AG04450 (cell line): ENCODE measurements at places on chromosomes 11 and 22.

DNA sequence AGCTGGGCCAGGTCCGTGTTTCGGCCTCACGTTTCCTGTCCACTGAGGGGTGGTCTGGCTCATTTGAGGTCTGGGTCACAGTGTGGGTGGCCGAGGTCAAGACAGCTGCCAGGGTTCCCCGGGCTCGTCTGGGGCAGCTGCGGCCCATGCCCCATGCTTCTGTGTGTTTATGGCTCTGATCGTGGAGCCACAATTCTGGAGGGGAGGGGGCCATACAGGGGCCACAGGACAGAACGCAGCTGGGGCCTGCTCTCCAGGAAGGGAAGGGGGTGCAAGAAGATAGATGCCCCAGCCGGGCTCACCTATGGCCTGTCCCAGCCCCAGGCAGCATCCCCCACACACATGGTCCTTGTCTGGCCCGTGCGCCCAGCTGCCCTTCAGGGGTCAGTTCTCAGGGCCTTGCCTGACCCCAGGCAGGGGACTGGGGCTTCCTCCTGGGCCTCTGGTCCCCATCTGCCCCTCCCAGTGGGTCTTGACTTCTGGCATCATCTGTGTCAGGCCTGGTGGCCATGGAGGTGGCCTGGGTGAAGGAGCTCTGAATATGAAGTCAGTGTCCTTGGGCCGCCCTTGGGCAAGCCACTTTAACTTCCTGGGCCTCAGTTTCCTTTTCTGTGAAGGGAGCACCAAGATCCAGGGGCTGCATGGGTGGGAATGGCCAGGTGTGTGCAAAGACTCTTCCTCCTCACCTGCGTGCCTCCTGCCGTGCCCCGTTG lies 8.4 kb downstream of the TSPAN32 start:
- no peak for DNase-seq

DNA sequence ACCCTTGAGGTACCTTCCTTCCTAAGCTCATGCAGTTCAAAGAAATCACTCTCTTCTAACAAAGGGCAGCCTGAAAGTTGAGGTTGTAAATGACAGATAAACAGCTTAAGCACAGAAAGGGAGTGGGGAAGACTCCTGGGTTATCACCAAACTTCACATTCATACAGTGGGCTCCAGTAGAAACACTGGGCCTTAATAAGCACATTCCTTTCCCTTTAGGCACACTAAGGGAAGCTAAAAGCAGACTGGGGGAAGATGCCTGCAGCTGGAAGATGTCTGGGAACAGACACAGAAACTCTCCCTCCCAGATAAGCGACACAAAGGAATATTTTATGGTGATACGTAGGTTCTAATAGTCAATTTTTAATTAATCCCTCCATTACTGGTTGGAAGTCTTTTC lies 350.3 kb upstream of the MPPED2 start:
- no peak for DNase-seq

DNA sequence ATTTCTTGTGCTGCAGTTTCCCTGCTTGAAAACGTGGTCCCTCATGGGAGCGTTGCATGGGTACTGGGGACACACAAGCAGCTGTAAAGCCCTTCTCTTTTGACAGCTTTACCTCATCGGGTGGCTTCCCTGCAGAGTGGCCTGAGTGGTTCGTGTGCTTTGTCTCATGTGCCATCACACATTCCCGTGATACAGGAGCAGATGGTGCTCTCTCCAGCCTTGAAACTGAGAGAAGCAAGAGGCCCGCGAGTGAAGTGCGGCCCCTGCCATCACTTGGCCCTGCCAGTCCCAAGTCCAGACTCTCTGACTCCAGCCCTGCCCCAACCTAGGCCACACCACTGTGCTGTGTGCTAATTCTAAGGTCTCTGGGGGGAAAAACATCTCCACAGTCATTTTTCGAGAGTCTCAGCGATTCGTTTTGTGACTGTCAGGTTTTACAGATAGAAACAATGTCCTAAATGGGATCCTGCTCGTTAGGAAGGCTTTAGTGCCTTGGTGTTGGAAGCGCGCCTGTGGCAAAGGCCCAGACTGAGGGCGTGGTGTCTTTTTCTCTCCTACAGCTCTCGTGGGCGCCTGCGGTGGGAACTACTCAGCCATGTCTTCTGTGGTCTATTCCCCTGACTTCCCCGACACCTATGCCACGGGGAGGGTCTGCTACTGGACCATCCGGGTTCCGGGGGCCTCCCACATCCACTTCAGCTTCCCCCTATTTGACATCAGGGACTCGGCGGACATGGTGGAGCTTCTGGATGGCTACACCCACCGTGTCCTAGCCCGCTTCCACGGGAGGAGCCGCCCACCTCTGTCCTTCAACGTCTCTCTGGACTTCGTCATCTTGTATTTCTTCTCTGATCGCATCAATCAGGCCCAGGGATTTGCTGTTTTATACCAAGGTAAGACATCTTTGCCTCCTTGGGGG lies 64.2 kb downstream of the KREMEN1 start:
- DNase-seq = no peak

DNA sequence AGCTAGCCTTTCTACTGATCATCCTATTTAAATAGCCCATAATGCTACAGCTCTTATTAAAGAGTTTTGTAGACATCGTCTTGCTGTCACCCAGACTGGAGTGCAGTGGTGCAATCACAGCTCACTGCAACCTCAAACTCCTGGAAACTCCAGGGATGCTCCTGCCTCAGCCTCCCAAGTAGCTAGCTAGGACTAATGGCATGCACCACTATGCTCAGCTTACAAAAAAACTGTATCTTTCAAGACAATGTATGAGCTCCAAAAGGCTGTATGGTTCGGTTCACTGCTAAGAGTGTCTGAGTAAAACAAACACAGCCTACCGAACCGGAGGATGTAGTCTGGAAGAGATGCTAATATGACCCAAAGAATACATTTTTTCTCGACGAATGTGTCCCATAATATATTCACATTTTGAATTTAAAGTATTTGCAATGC lies 2.6 kb downstream of the TAF1D start:
- DNase-seq = no peak

DNA sequence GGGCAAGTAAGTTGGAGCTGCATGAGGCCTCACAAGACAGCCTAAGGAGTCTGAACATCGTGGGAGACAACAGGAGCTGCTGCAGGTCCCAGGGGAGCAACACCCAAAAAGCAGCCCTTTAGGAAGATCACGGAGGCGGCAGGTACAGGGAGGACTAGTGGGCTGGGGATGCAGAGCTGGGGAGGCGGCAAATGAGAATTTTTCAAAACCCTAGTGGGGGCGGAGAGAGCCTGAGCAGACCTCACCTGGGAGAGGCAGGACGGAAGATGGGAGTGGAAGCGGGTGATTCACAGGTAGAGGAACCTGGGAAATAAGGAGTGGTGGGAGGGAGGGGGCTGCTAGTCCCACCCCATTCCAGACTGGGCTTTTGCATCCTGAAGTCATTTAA lies 42.1 kb downstream of the DKK3 start:
- DNase-seq = no peak

- no peak for DNase-seq
Observed at GRCh38 chr22:42841444-42841843, 15.6 kb downstream of the ARFGAP3 start.

DNA sequence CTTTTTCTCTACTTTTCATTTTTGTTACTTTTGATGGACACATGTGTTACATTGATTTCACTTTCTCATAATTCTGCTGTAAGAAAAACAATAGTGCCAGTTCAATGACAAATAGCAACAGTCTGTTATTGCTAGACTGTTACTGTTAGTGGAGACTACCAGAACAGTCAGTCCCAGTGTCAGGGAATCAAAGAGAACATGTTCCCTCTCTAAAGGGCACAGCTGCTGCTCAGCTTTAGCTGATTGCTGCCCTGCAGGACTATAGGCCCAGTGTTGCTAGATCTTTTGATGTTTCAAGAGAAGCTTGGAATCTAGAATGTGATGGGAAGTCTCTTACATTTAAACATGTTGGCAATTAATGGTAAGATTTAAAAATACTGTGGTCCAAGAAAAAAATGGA lies 3.4 kb downstream of the BIRC3 start:
- DNase-seq = no peak

DNA sequence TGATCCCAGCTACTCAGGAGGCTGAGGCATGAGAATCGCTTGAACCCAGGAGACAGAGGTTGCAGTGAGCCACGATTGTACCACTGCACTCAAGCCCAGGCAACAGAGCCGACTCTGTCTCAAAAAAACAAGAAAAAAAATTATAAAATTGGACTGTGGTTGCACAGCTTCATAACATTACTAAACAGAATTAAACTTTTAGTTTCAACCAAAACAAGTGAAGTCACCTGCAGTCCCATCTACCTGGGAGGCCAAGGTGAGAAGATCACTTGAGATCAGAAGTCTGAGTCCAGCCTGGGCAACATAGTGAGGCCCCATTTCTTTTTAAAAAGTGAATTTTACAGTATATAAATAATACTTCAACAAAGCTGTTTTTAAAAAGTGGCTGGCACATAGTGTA lies 47.8 kb upstream of the CD5 start:
- no peak for DNase-seq

GRCh38 chr11:102802341-102802740 lies 4.4 kb upstream of the MMP1 start:
- DNase-seq = peak; percentile 80

- DNase-seq = no peak
Observed at GRCh38 chr11:113668255-113668654, 37.9 kb downstream of the TMPRSS5 start.

DNA sequence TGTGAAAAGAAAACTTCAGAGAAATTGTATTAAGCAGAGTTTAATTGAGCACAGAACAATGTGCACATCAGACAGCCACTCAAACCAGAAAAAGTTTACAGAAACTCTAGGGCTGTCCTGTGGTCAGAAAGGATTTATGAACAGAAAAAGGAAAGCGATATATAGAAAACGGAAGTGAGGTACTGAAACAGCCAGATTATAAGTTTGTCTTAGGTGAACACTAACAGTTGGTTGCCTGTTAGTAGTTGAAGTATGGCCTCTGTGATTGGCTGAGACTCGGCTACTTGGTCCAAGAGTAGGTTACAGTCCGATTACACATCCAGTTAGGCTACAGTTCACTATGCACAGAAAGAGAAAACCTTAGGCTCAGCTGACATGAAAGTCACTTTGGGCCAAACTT lies 1232.5 kb upstream of the RAG2 start:
- no peak for DNase-seq

GRCh38 chr11:1299621-1300020 lies 9.8 kb downstream of the TOLLIP start:
- no peak for DNase-seq

DNA sequence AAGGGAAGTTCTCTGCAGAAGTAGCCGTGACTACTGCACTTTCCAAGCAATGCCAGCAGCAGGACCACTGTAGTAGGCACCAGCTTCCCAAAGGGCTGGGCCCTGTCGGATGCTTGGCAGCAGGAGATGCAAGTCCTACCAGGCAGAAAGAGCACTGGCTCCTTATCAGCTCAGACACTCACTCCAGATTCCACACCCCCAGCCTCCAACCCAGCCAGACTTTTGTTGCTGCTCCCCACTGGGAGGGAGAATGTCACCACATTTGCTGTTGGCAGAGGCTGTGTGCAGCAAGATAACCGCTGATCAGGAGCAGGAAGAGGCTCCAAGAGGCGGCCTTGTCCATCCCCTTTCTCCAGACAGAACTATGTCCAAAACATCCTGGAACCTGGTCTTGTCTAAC lies 118.7 kb downstream of the C11orf58 start:
- no peak for DNase-seq

DNA sequence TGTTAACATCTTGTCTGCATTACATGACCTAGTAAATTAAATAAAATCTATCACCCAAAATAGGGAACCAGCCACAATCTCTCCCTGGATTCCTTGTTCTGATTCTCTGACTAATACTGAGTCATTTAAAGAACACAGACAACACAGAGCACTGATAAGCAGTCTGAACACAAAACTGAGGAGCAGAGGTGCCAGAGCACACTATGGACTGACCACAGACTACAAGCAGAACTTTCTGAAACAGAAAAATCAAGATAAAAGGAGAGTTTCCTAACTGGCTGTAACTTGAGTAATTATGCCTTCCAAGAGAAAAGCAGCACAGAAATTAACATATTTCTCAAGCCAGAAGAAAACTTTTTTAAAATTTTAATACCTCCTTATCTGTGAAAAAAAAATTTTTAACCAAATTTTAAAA lies 128.8 kb downstream of the SGSM3 start:
- peak; percentile 90 for DNase-seq

GRCh38 chr11:78424334-78425270 lies 7.0 kb upstream of the GAB2 start:
- DNase-seq = no peak

- peak; percentile 53 for DNase-seq
Observed at GRCh38 chr11:44564670-44565210, 723 bp upstream of the CD82 start.

DNA sequence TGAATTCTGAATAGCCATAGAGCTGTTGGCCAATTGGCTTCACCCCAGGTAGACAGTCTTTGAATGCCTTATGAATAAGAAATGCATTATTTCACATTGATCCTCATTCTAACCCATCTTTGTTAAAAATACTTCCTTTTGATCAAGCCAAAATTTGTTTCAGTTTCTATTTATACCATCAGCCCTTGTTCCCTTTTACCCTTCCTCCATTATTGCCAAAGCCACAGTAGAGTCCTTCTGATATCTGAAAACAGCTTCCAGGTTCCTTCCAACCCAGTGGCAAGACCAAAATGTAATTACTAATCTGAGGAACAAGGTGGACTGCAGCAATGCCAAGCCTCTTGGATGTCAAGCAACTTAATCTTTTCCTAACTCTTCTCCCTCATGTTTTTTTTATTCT lies 458.8 kb downstream of the BUD13 start:
- DNase-seq = no peak

DNA sequence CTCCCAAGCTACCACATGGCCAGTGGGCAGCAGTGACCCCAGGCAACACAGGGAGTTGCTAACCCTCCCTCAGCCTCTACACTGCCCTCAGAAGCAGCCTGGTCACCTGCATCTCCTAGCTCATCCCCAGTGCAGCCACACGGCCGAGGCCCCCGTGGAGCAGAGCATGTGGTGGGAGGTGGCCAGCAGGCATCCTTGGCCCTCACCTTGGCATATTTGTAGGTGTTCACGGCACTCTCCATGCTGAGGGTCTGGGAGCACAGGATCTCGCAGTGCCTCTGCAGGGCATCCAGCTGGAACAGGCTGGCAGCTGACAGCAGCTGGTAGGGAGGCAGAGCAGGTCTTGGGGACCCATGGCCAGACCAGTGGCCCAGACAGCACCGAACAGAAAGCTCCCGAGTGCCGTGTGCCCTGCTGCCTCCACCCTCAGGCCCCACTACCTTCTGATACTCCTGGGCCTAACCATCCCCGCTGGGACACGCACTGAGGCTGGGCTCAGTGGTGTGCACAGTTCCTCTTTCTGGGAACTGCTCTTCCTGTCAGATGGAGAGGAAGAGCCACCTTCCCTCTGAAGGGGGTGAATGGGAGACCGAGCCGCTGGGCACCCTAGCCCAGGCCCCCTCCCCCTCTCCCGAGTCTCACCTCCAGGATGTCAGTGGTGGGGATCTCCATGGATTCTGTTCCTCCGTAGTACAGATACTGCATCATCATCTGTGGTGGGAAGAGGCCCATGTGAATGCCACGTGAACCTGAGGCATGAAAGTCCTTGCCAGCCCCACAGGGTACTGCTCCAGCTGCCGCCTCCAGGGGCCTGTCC lies 48.8 kb downstream of the NAT10 start:
- DNase-seq = no peak

GRCh38 chr11:134501406-134502152 lies 89.5 kb upstream of the B3GAT1 start:
- DNase-seq = no peak

- no peak for DNase-seq
Observed at GRCh38 chr22:50396751-50397370, 53.7 kb downstream of the PPP6R2 start.
